ENCODE measurements at places on chromosomes 3 and 15. TPM values are rescaled to one million over a fixed set of nuclear protein-coding genes. Genes with fewer than 3 reads are reported as not detected.

DNA sequence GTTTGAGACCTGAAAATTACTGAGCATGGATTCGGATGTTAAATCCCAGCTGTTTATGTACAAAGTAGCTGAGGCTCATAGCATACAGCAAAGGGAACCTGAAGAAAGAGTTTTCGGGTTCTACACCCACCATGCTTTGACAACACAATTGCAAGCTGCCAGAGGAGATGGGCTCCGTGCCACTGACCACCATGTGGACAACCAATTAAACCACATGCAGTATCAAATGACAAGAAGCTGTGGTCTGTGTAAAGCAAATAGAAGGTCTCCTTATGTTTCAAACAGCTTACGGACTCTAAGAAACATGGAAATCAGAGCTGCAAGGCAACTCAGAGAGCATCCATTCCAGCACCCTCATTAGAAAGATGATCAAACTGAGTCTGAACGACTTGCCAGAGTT lies 12.9 kb downstream of the GABRB3 start:
- H3K4me3 ChIP-seq = no peak overlapping the region
- no peak overlapping the region for H3K27ac ChIP-seq
- H3K36me3 ChIP-seq = no peaks in the 10 kb centered on the region
- H3K27me3 ChIP-seq = no peaks in the 10 kb centered on the region
- no peak for DNase-seq

- no peaks in the 10 kb centered on the region for H3K27me3 ChIP-seq
- no peak overlapping the region for H3K4me3 ChIP-seq
- no peaks in the 10 kb centered on the region for H3K4me1 ChIP-seq
Measured at GRCh38 chr15:35963326-35963725, 417.4 kb upstream of the DPH6 start.

DNA sequence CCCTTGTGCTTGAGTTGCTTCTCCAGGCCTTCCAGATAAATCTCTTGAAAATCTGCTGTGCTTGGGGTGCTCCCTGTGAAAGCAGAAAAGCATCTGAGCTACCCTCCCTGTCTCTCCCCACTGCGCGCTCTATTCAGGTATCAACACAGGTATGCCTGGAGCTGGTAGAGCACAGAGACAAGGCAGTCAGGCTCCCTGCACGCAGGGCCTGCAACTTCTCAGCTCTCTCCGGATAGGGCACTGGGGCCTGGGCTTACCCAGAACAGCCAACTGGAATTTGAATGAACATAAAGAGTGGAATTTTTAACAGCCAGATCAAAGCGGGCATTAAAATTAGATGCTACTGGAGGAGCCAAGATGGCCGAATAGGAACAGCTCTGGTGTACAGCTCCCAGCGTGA lies 183.6 kb downstream of the XXYLT1 start:
- no peaks in the 10 kb centered on the region for H3K36me3 ChIP-seq
- H3K27me3 ChIP-seq = no peaks in the 10 kb centered on the region
- peak; percentile 8 for DNase-seq
- no peak overlapping the region for H3K27ac ChIP-seq

GRCh38 chr3:114435386-114436115 lies 141.7 kb downstream of the TIGIT start:
- DNase-seq = no peak
- H3K4me1 ChIP-seq = no peaks in the 10 kb centered on the region
- no peaks in the 10 kb centered on the region for H3K27me3 ChIP-seq
- H3K27ac ChIP-seq = no peak overlapping the region
- H3K36me3 ChIP-seq = no peaks in the 10 kb centered on the region
- no peak overlapping the region for H3K4me3 ChIP-seq

DNA sequence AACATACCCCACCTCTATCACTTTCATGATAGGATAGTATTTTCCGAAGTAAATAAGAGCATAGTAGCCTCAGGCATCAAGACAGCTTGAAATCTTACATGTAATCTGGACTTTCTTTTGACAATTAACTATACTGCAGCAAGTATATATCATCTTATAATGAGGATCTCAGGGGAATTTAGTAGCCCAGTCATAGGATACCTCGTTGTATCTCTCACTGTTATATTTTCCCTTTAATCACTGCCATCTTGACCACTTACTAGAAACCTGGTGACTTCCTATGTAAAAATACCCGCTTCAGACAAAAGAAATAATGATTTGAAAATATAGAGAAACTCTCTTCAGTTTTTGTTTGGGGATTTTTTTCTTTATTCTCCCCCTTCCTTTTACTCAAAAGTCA lies 88.2 kb downstream of the SERPINI1 start:
- DNase-seq = no peak
- H3K36me3 ChIP-seq = no peaks in the 10 kb centered on the region
- no peaks in the 10 kb centered on the region for H3K4me1 ChIP-seq
- no peak overlapping the region for H3K27ac ChIP-seq
- H3K4me3 ChIP-seq = no peak overlapping the region
- H3K27me3 ChIP-seq = no peaks in the 10 kb centered on the region

- H3K4me1 ChIP-seq = peaks cover 75% of the 10 kb centered on the region
- peak overlapping the region; percentile 78 for H3K4me3 ChIP-seq
- no peaks in the 10 kb centered on the region for H3K27me3 ChIP-seq
- peaks cover 41% of the 10 kb centered on the region for H3K36me3 ChIP-seq
- peak overlapping the region; percentile 90 for H3K27ac ChIP-seq
Measured at GRCh38 chr3:184336547-184337398, 627 bp upstream of the FAM131A start.

- H3K36me3 ChIP-seq = no peaks in the 10 kb centered on the region
- no peak overlapping the region for H3K27ac ChIP-seq
- H3K4me1 ChIP-seq = no peaks in the 10 kb centered on the region
- DNase-seq = no peak
Measured at GRCh38 chr3:19155375-19155774, 7.1 kb downstream of the KCNH8 start.

- no peak for DNase-seq
- peaks cover 100% of the 10 kb centered on the region for H3K27me3 ChIP-seq
- H3K4me1 ChIP-seq = peaks cover 52% of the 10 kb centered on the region
- H3K4me3 ChIP-seq = no peak overlapping the region
- H3K27ac ChIP-seq = no peak overlapping the region
- H3K36me3 ChIP-seq = no peaks in the 10 kb centered on the region
Measured at GRCh38 chr3:138942861-138943623, 3.9 kb downstream of the FOXL2 start.

DNA sequence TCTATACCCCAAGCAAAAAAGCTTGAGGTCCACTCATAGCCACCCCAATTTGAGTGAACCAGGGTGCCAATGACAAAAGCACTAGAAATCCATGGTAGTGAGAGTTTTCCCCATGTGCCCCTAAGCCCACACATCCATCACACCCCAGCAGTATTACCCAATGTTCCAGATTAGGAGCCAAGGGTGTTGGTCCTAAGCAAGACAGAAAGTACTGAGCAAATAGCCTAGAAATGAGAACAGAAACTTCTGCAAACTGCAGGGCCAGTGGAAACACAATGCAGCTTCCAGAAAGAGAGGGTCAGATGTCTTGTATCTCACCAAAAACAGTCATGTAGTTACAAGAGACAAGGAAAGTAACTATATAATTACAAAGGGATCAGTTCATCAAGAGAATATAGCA lies 10.9 kb upstream of the OXTR start:
- no peak overlapping the region for H3K4me3 ChIP-seq
- H3K4me1 ChIP-seq = no peaks in the 10 kb centered on the region
- no peak overlapping the region for H3K27ac ChIP-seq
- H3K36me3 ChIP-seq = no peaks in the 10 kb centered on the region
- no peaks in the 10 kb centered on the region for H3K27me3 ChIP-seq

DNA sequence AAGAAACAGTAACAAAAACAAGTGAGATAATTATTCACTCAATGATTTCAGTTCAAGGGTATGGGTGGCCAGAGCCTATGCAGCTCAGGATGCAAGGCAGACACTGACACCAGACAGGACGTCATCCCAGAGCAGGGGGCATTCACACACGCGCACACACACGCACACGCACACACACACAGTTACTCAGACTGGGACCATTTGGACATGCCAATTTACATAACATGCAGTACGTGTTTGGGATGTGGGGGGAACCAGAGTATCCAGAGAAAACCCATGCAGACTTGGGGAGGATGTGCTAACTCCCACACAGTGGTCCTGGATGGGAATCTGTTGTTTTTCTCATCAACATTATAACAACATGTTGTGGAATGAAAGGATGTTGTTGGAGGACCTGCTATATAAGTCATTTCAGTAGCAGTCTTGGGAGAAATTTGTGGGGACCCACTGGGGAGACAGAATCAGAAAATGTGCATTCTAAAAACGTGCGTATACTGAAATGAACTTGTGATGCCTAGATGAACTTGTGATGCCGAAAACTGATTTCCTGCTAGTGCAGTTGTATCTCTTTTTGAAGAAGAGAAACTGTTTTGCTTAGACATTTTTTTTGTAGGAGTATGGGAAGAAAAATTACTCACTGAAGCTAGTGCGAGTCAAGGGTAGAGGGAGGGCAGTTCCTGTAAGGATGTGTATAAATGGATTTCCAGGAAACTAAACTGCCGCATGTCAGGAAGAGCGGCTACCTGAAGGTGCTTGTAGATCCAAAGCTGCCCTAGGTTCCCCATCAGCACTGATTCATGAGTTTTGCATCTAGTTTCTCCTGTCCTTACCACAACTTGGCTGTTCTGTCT lies 25.2 kb downstream of the CD200 start:
- peaks cover 12% of the 10 kb centered on the region for H3K4me1 ChIP-seq
- no peaks in the 10 kb centered on the region for H3K27me3 ChIP-seq
- H3K36me3 ChIP-seq = no peaks in the 10 kb centered on the region
- H3K27ac ChIP-seq = peak overlapping the region; percentile 42
- DNase-seq = no peak

DNA sequence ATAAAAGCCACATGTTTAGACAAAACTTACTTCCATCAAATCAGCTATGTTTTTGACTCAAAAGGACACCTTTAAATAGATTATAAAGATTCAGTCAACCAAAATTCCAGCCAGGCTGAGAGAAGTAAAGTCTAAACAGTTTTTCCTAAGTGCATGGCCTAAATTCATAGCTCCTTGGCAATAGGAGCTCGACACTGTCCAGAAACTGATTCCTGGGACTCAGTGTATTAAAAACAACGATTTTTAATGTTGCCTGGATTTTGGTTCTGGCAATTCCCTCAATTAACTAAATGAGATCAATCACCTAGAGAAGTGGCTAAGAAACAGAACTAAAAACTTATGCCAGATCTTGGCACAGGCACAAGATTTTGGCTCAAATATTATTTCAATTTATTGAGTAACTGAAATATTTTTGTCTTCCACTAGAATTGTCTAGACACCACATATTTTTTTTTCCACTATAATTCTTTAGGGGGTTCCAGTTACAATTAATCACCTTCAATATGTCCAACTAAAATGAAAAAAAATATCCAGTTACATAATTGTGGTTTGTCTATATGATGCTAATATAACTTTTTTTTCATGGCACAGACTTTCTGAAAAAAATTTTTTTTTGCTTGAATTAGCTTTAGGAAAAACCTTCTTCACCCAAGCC lies 135.9 kb downstream of the TFDP2 start:
- no peaks in the 10 kb centered on the region for H3K27me3 ChIP-seq
- H3K4me1 ChIP-seq = no peaks in the 10 kb centered on the region
- H3K27ac ChIP-seq = no peak overlapping the region
- no peak overlapping the region for H3K4me3 ChIP-seq

GRCh38 chr3:29335438-29335837 lies 54.6 kb downstream of the RBMS3 start:
- H3K27me3 ChIP-seq = no peaks in the 10 kb centered on the region
- peak overlapping the region; percentile 75 for H3K27ac ChIP-seq
- peaks cover 16% of the 10 kb centered on the region for H3K4me1 ChIP-seq
- DNase-seq = peak; percentile 94
- H3K4me3 ChIP-seq = peak overlapping the region; percentile 6

DNA sequence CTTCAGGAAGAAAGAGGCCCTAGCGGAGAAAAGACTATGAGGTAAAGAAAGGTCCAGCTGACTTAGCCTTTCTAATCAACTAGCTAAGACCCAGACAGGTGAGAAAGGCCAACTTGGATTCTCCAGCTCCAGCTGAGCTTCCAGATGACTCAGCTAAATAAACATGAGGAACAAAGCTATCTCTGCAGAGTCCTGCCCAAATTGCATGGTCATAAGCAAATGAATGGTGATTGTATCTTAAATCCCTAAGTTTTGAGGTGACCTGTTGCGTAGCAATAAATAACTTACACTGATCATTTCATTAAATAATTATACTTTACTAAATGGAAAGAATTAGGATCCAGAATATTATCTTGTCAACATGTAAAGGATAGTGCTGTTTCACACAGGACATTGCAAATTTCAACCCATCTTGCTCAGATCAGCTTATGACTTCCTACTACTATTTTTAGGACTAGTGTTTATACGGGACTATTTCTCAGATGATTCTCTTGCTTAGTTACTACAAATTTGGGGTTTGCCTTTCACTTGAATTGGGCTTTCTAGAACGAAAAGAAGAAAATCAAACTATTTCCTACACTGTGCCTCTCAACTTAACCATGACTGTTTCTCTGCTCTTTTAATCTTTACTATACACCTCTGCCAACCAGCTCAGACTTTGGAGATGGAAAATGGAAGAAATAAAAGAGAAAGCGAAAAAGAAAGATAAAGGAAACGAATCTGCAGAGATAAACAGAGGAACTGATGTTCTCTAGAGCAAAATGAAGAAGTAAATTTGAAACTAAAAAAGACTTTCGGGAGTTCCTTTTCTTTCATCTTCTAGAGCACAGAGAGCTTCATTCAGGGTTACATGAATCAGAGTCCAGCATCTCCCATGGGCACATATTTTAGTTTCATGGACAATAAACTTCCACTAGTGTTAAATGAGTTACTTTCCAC lies 6.6 kb upstream of the ADGRG7 start:
- H3K27ac ChIP-seq = no peak overlapping the region
- H3K36me3 ChIP-seq = no peaks in the 10 kb centered on the region
- DNase-seq = no peak
- no peaks in the 10 kb centered on the region for H3K4me1 ChIP-seq

DNA sequence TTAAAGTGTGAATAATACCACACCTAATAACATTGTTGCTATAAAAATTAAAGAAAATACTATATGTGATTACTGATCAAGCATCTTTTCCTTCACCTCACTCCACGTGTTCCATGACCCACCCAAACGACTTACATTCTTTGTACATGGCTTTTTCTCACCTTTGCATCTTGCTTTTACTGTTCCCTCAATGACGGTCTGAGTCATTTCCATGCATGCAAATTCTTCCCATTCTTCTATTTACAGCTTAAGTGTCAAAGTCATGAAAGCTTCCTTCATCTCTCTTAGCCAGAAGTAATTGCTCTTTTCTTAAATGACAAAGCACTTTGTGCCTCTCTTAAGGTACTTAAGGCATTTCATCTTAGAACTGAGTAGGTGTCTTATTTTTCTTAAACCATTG lies 64.0 kb downstream of the GREM1 start:
- no peak overlapping the region for H3K27ac ChIP-seq
- no peaks in the 10 kb centered on the region for H3K4me1 ChIP-seq
- no peaks in the 10 kb centered on the region for H3K27me3 ChIP-seq
- no peak overlapping the region for H3K4me3 ChIP-seq
- peaks cover 6% of the 10 kb centered on the region for H3K36me3 ChIP-seq
- DNase-seq = no peak

DNA sequence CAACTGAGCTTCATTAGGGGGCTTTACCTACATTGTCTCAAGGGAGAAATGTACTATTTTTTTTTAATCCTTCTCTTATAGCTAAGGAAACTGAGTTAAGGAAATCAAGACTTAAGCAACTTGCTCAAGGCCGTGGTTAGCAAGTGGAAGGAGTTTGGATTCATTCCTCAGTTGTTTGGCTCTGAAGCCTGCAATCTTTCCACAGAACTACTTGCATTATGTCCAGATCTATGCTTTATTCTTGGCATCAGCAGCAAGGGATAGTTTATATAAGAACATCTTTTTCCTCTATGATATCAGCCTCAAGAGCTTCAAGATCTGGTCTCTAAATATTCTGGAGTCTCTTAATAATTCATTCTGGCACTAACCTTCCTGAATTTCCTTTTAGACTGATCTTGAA lies 182.4 kb downstream of the SV2B start:
- DNase-seq = no peak
- H3K27ac ChIP-seq = no peak overlapping the region
- no peaks in the 10 kb centered on the region for H3K4me1 ChIP-seq
- no peaks in the 10 kb centered on the region for H3K36me3 ChIP-seq

The CIDEC gene
- total RNA-seq = not detected

The SUCNR1 gene
- 1.9 TPM for total RNA-seq

Data from left lung (tissue), 14 donors.